HAP-1 (cell line): ENCODE measurements at places on chromosomes 1 and 21.

GRCh38 chr1:94039514-94039870 lies 81.5 kb downstream of the ABCA4 start:
- DNase-seq: peak; percentile 42

- no peak for DNase-seq
Measured at GRCh38 chr21:42039911-42040351, 29.8 kb upstream of the ZBTB21 start.

GRCh38 chr1:197195100-197195499 lies 48.6 kb upstream of the ASPM start:
- no peak for DNase-seq

DNA sequence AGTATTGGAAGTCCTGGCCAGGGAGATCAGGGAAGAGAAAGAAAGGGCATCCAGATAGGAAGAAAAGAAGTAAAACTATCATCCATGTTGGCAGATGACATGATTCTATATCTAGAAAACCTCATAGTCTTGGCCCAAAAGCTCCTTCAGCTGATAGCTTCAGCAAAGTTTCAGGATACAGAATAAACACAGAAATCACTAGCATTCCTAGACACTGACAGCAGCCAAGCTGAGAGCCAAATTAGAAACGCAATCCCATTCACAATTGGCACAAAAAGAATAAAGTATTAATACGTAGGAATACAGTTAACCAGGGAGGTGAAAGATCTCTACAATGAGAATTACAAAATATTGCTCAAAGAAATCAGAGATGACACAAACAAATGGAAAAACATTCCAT lies 44.6 kb downstream of the ZFYVE9 start:
- DNase-seq: no peak

DNA sequence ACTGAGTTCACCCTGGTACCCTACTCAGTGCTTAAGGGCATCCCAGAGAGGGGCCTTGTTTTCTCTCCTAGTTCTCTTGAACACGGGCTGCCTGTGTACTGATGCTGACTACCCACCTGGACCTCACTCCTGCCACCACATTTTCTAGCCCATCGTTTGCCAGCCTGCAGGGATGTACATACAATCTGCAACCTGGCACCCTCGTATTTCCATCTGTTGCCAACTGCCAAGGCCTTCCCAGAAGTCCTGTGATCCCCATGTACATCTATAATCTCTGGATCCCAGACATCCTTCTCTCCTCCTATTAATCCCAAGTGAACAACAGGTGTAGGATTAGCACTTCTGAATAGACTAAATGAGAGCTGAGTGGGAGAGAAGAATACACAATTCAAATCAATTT lies 212.0 kb downstream of the SLC45A1 start:
- no peak for DNase-seq

- no peak for DNase-seq
Measured at GRCh38 chr1:216830424-216831210, 107.4 kb upstream of the ESRRG start.

GRCh38 chr1:70041317-70042045 lies 163.9 kb downstream of the LRRC40 start:
- DNase-seq: no peak

GRCh38 chr1:237794071-237794470 lies 96.7 kb downstream of the ZP4 start:
- DNase-seq: no peak

GRCh38 chr1:65207317-65207716 lies 59.3 kb downstream of the AK4 start:
- DNase-seq: no peak

GRCh38 chr1:41409825-41410224 lies 48.6 kb downstream of the FOXO6 start:
- no peak for DNase-seq

- no peak for DNase-seq
Measured at GRCh38 chr1:21335750-21336224, 45.5 kb upstream of the ECE1 start.

DNA sequence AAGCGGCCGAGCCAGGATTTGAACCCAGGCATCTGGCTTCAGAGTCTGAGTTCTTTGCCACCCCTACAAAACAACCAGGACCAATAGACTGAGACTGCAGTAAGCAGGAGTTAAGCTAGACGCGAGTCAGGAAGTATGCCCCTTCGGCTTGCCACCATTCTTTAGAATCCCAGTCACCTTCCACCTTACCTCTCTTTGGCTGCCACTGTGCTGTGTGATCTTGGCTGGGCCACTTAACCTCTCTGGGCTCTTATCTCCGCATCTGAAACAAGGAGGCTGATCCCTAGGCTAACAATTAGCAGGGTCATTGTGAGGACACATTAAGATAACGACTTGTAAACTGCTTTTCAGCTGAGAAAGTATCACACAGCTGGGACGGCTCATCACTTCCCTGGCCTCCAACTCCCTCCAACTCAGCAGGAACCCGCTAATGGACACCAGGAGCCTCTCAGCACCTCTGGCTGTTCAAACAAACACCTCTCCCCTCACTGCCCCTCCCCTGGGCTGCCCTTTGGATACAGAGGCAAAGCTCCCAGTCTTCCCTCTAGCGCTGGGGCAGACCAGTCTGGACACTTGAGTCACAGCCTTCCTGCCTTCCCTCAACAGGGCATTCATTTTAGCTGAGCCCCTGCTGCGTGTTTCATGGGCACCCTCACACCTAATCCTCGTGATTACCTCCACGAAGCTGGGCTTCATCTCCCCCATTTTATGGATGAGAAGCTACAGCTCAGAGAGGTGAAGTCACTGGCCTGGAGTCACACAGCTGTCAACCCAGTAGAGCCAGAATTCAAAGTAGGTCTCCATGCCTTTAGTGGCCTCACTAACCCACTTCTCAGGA lies 83.2 kb downstream of the CAMK2N1 start:
- no peak for DNase-seq

- DNase-seq: no peak
Measured at GRCh38 chr1:218412171-218412570, 67.0 kb downstream of the TGFB2 start.

DNA sequence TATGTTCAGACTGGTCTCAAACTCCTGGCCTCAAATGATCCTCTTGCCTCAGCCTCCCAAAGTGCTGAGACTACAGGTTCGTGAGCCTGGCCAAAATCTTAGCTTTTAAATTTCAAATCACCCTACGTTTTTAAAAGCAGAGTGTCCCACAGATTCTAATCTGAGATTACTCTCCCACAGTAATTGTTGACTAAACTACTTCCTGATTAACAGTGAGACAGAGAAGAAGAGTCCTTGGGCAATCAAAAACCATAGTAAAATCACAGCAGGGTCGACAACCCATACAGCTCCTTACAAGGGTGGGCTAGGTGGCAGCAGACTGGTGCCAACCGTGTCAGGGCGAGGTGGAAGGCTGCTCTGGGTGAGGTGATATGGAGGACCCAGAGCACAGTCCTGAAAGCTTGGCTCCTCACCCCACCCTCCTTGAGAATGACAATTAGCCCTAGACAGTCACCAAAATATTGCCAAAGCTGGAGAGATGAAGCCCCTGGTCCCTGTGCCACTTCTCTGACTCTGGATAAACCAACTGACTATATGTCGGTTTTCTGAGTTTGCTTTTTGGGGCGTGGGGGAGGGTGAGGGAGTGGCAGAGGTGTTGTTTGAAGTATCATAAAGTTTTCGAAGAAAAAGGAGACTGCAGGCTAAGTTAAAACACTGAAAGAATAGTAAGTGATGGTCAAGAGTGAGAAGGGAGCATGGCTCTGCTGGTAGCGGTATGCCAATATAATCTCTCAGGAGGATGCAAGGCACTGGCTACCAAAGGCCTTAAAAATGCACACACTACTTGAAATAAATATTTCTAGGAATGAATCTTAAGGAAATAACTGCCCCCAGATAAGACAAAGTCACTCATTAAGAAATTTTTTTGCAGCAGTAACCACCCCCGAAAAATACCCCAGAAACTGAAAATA lies 86.8 kb downstream of the SLC45A1 start:
- DNase-seq: no peak

GRCh38 chr1:98792123-98792522 lies 130.6 kb downstream of the SNX7 start:
- DNase-seq: no peak

- DNase-seq: no peak
Measured at GRCh38 chr1:43194509-43194908, 22.4 kb downstream of the CFAP57 start.

DNA sequence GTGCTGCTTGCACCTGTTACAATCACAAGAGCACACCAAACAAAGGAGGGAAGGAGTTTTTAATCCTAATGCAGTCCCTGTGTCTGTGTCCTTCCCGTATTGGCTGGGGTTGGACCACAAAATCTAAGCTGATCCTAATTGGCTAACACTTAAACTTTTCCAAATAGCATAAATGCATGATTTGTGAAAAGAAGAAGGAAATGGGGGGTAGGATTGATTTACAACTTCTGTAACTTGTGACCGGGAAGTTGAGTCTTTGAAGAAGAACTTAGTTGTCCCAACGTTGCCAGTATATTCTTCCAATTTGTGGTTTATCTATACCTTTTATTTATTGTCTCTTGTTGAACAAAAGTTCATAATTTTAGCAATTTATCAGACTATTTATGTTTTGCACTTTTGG lies 11.8 kb upstream of the IPP start:
- DNase-seq: no peak

- DNase-seq: no peak
Measured at GRCh38 chr1:110726755-110727154, 52.0 kb upstream of the KCNA3 start.

GRCh38 chr1:76082062-76082461 lies 7.5 kb downstream of the ST6GALNAC3 start:
- no peak for DNase-seq

DNA sequence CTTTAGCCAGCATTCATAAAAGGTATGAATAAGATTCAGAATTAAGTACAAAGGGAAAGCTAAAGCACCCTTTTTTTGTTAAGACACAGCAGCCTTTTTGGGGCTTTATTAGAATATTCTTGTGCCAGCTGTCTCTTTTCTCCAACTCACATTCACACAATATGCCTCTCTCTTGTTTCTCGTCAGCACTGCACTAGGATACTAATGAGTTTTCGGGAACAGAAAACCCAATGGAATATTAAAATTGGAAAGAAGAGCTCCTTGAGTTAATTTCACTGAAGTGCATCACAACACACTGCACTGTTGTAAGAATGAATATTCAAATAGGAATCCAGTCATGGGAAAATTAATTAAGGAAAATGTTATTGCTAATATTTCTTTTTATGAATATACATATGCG lies 410.4 kb upstream of the BEND5 start:
- DNase-seq: no peak

- DNase-seq: no peak
Measured at GRCh38 chr1:28278763-28279162, 19.4 kb downstream of the SESN2 start.

DNA sequence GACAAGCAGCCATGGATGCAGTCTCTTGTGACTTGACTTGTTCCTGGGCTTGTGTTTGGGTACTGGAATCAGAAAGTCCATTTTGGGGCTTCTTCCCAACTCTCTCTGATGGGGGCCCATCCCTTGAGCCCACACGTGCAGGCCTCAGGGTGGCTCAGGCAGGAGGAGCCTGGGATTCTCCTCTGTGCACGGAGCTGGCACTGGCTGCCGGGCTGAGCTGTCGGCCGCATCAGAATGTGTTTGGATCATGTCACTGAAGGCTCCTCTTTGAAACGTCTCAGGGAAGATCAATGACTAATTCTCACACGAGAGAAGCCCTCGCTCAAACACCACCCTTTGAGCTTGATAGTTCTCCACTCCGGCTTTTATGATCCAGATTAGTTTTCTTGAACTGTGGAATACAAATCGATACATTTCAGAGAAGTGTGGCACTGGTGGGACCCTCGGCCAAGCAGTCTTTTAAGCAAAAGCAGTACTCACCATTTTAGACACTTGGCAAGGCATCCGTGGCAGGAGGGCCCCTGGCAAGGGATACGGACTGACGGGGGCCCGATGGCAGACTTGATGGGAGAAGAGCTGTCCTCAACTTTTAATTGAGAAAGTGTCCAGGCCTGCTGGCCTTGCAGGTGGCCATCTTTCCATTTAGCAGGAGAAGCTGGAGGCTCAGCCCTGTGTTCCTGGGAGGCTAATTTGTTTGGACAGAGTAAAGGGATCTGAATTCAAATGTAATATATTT lies 220.7 kb upstream of the C1orf174 start:
- no peak for DNase-seq

GRCh38 chr1:161946071-161946987 lies 77.3 kb downstream of the OLFML2B start:
- DNase-seq: no peak

GRCh38 chr1:102853136-102853535 lies 255.2 kb downstream of the COL11A1 start:
- no peak for DNase-seq

- DNase-seq: no peak
Measured at GRCh38 chr1:42453386-42453785, 2.4 kb downstream of the ZMYND12 start.

- no peak for DNase-seq
Measured at GRCh38 chr1:234845097-234845660, 235.2 kb upstream of the IRF2BP2 start.

DNA sequence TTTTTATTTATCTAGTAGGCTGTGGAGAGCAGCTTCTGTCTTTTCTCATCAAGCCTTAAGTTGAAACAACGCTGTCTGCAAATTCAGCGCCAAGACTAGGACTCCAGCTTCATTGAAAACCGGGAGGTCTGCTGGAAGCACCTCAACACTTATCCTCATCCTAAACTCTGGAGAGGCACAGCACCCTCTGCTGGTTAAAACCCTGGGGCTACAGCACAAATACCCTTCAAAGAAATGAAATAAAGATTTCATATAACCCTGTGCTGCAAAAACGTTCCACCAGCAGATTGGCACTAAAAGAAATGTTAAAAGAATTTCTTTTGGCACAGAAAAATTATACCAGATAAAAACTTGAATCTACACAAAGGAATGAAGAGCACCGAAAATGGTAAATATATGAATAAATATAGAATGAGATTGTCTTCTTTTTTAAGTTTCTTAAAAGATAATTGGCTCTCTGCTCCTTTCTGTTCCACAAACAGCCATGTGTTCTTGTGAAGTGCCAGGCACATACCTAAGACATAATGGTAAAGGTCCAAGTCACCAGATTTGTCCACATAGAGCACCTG lies 227.7 kb upstream of the SAMSN1 start:
- DNase-seq: no peak

- no peak for DNase-seq
Measured at GRCh38 chr21:43267391-43268085, 98.7 kb downstream of the CRYAA start.

GRCh38 chr1:27292106-27292505 lies 29.9 kb upstream of the TMEM222 start:
- DNase-seq: no peak

GRCh38 chr1:213070406-213070805 lies 19.4 kb downstream of the RPS6KC1 start:
- peak; percentile 35 for DNase-seq
